Lower lobe of right lung (tissue), 2 donors: ENCODE measurements at places on chromosomes 12 and 14. TPM values are rescaled to one million over a fixed set of nuclear protein-coding genes. Genes with fewer than 3 reads are reported as not detected.

DNA sequence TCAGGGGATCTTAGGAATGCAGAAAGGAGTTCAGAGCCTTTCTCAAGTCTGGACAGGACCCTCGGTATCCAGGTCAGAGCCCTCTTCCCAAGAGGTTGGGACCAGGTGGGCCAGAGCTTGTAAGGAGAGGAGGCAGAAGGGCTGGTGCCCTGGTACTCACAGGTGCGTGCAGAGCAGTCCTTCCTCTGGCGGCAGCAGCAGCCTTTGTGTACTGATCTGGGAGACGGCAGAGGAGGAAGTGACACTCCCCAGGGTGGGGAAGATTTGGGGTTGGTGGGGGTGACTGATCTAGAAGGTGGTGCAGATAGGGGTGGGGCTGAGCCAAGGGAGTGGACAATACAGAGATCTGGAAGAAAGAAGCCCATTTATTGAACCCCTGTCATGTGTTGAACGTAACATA lies at the start of gene ITGB7:
Gene ITGB7, minus strand, starts transcription at position 210 of the 400 bp plus-strand sequence. CDS start 6,808 bp downstream, outside the sequence.
- no peak for DNase-seq

GYS2 gene
- not detected for total RNA-seq

DNA sequence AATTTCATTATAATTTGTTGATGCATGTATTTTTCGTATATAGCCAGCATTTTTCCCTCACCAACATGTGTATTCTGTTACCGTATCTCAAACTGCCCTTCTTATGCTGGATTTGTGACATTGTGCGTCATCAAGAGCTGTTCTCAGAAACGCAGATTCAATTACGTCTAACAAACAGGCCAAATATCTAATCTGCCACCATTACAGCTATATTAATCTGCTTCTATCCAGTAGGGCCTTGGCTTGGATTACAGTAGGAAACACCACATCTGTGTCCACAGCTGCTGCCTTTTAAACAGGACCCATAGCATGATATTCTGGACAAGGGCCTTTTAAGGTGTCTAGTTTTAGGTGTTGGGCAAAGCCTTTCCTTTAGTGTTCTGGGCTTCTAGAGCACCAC lies 140.6 kb downstream of the PDE3A start:
- no peak for DNase-seq

- no peak for DNase-seq
These were observed 75.5 kb downstream of the ACADS start for GRCh38 chr12:120801146-120801545.

OVCH1 gene
- 3.2 TPM for total RNA-seq

TMEM132D gene
- total RNA-seq, result 0.06 TPM

NR4A1 gene
- total RNA-seq, result 39.3 TPM

- DNase-seq, result no peak
These were observed 118.8 kb downstream of the LLPH start for GRCh38 chr12:66011731-66012130.

KCNC2 gene
- not detected for total RNA-seq

RBP5 gene
- total RNA-seq, result 1.1 TPM

- no peak for DNase-seq
These were observed 8.5 kb downstream of the TMEM233 start for GRCh38 chr12:119601877-119602733.

DNA sequence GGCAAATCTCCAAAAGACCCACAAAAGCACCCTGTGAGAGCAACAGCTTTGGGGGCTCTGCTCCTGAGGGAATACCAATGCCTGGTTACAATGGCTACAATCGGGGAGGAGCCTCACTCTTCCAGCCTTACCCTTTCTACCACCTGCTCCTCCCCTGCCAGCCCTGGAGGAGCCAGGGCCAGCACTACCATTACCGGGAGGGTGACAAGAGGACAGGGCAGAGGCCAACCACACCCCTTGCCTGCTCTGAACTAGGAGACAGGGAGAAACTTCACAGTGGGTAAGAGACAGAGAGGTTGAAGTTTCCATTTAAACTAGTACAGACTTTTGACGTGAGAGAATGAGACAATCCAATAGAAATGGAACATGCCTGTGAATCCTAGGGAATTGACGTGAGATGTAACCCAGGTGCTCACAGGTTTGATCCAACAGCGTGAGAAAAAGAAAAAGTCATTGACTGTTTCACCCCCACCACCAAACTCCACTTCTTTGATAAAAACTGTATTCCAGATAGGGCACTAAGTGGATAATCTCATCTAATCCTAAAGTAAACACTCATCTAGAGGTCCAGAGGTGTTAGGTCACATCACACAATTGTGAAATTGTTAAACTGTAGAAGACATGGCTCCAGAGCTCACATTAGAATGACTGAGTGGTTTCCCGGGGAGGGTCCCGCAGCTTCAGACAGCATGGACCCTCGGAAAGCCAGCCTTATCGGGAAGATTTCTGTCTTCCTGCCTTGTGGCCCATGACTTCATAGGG lies 8.4 kb upstream of the TC2N start:
- DNase-seq, result no peak

GRCh38 chr14:61178226-61179060 lies 102.7 kb downstream of the TMEM30B start:
- no peak for DNase-seq

C12orf50 gene
- total RNA-seq, result not detected

DNA sequence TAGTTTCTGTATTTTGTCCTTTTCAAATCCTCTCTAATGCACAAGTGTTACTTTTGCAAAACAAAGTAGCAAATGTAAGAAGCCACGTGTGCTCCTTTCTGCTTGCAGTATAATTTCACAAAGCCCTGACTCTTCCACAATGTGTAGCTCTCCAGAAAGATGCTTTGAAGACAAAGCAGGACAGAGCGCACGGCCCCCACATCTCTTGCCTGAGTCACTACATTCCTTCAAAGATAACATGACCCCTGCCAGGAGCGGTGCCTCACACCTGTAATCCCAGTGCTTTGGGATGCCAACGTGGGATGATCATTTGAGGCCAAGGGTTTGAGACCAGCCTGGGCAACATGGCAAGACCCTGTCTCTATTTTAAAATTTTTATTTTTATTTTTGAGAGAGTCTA lies 40.5 kb downstream of the JAG2 start:
- DNase-seq, result no peak

GRCh38 chr14:21073921-21074320 lies 3.8 kb downstream of the ARHGEF40 start:
- DNase-seq, result no peak

GRCh38 chr12:20057398-20057797 lies 310.9 kb upstream of the PDE3A start:
- no peak for DNase-seq

DNA sequence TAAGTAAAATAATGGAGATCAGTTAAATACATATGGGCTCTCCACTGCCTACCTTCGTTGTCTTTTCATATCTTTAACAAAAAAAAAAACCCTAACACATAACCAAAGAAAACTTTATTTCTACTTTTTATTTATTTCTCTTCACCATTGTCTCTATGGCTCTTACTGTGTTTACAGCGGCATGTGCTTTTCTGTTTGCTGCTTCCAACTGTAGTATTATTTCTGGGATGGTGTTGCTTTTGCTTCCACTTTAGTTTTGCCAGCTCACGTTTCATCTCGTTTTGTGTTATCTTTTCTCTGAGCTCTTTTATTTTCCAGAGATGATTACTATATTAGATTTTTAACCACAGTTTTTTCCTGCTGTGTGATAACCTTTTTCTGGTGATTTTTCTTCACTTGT lies 46.1 kb downstream of the KTN1 start:
- DNase-seq, result no peak

RTN1 gene
- total RNA-seq, result 18.2 TPM

GRCh38 chr12:17148706-17149105 lies 542.7 kb upstream of the LMO3 start:
- no peak for DNase-seq

ESRRB gene
- total RNA-seq, result not detected

DNA sequence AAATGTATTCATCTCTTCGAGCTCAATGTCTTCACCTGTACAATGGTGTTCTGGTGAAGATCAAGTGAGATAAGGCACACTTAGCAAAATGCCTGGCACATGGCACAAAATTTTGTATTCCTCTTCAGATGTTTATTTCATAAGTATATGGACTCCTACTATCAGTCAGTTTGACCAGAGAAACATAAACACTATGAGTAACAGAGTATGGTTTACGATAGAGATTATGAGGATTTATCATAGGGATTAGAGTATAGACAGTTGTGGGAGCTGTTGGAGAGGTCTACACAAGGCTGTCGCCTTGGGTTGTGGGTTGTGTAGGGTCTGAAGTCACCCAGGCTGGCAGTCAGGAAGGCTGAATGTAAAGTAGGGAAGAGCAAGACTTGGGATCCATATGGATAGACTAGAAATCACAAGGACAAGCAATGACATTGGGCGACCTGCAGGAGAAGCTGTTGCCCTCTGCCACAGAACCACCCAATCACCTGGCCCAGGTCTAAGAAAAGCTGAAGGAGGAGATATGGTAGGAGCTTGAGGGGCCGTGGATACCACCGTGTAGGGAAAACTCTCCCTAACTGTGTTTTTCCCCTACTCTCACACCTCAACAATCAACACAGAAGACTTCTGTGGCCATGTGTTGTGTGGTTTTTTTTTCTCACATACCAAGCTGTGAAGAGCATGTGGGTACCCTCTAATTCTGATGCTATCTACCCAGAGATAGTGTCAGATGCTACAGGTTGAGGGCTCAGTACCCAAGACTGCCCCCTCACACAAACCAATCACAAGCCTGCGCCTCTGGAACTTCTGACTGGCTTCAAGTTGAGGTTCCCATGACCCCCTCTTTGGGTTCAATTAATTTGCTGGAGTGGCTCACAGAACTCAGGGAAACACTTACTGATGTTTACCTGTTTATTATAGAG lies 27.2 kb upstream of the RESF1 start:
- DNase-seq, result no peak

DNA sequence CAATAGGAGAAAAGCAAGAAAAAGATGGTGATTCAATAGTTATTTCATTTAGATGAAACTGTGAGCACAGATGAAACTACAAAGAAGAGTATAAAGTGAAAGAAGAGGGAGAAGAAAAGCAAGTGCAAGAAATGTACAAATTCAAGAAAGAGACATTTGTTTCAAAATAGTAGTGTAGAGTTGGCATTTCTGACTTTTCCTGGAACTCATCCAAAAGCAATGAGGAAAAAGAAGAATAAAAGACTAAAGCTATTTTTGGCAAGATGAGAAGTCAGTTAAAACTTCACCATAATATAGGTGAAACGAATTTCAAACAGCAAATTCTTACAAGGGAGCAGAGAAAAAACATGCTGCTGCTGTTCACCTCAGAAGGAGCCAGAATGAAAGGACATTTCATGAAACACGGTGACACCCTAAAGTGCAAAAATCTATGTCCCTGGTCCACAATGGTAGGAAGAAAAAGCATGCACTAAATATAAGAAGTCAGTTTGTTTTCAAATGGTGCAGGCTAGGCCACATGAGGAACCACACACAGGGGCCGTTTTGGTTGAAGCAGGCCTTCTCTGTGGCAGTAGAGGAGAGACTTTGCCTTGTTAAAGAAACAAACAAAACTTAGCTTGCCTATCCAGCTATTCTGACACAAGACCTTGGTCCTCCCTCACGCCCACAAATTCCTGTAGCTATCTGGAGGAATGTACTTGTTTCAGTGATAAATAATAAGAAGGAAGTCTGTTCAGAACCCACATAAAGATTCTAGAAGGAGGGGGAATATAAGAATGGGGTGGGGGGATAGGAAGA lies 11.1 kb upstream of the CMAS start:
- DNase-seq, result no peak

DNA sequence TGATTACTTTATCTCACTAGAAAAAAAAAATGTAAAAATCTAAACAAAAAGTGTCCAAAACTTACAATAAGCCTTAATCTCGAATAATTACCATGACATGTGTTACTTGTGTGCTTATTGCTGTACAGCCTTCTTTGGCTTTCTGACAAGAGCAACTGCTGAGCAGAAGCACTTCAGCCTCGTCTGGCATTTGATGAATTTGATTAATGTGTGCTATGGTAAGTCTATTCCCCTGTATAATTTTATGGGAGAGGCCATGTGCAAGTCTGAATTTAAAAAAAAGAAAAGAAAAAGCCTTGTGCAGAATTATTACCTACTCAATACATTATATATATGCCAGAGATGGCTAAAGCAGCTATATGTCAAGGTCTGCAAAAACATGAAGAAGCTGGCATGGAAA lies 113.9 kb downstream of the AEBP2 start:
- DNase-seq, result no peak

WNT5B gene
- total RNA-seq, result 6.1 TPM

- DNase-seq, result no peak
These were observed 2.7 kb upstream of the MYF5 start for GRCh38 chr12:80714055-80714454.

PTPRO gene
- 21.4 TPM for total RNA-seq

CCND2 gene
- 57.7 TPM for total RNA-seq

GRCh38 chr12:120237360-120238171 lies 28.0 kb downstream of the PXN start:
- DNase-seq, result peak; percentile 73

OR5AU1 gene
- not detected for total RNA-seq

DNA sequence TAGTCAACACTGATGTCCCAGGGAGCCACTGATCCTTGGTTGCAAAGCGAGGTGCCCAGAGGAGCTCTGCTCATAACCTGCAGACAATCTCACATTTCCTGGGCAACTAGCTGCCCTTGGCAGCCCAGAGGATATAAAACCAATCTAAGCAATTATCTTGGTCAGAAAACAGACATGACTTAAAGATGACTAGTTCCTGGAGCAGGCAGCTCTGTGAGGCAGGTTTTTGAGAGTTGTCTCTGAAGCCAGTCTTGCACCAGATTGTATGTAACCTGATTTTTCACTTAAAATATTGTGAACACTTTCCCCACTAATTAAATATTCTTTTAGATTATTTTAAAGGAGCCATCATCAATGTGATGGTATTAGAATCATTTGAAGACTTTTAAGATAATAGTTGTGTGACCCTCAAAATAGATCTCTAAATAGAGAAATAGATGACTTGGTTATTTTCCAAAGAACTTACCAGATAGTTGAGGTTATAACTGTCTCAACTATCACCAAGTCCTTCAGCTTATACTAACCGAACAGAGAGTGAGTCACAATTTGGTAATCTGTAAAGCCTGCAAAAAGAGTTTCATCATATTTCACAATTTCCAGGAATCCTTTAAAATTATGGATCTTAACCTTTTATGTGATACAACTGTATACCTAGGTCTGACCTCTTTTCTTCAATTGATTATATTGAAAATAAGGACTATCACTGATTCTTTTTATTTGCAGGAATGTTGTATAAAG lies 75.9 kb downstream of the LIN7A start:
- DNase-seq, result no peak

NEK9 gene
- 97.7 TPM for total RNA-seq

GRCh38 chr12:112869091-112869490 lies 37.7 kb upstream of the OAS1 start:
- no peak for DNase-seq

- DNase-seq, result no peak
These were observed 46.6 kb upstream of the LRIG3 start for GRCh38 chr12:58966939-58967338.

DNA sequence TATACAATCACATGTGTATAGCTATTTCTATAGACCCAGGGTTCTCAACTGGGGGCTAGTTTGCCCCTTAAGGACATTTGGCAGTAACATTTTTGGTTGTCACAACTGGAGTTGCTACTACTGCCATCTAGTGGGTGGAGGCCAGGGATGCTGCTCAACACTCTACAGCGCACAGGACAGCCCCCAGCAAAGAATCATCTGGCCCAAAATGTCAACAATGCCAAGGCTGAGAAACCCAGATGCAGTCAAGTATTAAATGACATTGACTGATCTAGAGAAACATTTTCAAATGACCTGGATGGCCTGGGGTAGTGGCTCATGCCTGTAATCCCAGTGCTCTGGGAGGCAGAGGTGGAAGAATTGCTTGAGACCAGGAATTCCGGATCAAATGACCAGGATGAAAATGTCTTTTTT lies 5.8 kb downstream of the WSB2 start:
- DNase-seq, result peak; percentile 61
